CD4-positive, alpha-beta T cell treated with Interleukin-12 subunit alpha and Interleukin-12 subunit beta, for 1 hour (primary cell): ENCODE measurements at places on chromosomes 4 and X.

DNA sequence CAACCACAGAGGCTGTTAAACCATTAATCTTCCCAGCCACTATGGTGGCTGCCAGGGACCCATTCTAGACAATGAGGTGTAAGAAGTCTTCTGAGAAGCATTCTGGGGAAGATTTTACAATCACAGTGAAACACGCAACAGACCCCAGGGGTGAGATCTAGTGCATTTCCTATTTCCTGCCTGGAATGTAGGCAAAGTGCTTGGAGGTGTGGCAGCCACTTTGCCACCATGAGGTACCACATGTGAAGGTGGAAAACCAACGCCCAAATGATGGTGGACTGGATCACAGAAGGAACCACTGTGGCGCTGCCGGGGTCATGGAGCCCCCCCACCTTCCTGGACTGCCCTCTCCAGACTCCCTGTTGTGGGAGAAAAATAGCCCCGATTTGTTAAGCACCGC lies 61.8 kb downstream of the WFS1 start:
- DNase-seq, result no peak

GRCh38 chr4:183110244-183110643 lies 11.2 kb downstream of the WWC2 start:
- DNase-seq, result no peak

DNA sequence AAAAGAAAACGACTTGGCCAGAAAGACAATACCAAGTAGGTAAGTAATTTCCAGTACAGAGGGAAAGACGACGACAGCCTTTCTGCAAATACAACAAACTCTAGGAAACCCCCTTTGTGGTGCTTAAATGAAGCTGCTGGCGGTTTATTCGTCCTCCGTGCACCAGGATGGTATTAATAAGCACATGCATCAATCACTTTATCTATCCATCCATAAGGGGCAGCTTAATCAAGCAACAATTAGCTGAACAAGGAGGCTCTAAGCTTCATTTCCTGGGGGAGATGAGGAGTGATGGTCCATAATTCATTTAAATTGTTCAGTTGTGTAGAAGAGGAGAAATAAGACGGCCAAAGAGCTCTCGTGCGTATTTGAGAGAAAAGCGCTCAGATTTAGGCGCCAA lies 26.2 kb downstream of the IRF2 start:
- DNase-seq, result no peak

DNA sequence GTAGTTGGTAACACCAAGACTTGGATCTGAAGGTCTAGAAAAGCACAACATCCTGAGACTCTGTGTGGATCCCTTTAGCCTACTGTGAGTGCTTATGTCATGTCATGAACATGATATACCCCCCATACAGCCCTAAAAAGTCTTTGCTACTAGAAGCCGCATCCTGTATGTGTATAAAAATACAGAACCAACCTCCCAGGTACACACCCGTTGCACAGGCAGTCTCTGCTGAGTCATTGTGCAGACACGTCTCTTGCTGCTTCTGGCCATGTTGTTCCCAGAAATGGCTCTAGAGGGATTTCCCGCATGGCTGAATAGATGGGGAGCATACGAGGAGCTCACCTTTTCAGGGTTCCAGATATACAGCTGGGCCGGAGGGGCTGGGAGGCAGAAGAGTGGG lies 93.3 kb downstream of the MAMLD1 start:
- DNase-seq, result no peak

DNA sequence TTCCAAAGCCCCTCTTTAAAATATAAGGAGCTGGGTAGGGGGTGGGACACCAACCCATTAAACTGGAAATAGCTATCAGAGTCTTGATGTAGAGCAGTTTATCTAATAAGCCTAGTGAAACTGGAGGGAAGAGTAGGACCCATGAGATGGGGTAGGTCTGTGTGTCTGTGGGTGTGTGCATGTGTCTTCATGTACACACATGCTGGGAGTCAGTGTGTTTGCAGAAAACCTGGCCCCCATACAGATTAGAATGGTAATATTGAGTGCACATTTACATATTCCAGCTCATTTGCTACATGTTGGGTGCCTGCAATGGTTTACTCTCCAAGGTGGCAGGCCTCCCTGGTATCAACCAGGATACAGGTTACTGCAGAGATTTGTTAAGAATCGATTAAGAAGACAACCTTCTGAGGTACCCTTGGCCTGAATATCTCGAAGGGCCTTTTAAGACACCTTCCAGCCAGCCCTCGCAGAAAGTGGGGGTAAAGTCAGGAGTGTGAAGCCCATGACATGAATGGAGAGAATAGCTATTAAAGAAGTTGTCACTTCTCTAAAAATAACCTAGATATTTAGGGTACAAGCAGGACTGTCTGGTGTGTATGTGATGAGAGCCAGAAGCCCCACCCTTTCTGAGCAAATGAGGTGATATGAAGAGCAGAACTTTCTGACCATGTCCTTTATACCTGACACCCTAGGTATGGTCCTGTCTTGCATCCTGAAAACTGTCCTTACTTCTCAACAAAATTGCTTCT lies 75.7 kb upstream of the TEX13D start:
- DNase-seq, result no peak

DNA sequence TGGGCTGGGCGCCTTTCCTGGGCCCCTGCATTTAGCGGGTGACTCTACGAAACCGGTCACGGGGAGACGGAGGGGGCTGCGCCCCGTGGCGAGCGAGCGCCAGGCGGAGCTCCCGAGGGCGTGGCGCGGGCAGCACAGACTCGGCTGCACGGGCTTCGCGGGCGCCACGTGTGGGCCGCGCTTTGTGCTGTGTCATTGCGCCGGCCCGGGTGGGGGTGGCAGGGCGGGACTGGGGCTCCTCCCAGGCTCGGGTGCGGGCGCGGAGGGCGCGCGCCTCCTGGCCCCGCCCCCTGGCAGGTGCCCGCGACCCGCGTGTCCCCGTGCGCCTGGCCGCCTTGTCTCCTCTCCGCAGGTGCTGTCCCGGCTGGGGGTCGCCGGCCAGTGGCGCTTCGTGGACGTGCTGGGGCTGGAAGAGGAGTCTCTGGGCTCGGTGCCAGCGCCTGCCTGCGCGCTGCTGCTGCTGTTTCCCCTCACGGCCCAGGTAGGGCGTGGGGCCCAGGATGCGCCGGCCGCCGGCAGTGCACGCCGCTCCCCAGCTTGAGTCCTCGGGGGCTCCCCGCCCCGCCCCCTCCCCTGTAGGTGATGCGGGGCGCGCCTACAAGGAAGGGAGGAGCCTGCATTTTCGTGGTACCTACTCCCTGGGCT lies 651 bp downstream of the UCHL1 start:
- no peak for DNase-seq

- no peak for DNase-seq
These were observed 50.3 kb downstream of the NSUN7 start for GRCh38 chr4:40800064-40800463.

DNA sequence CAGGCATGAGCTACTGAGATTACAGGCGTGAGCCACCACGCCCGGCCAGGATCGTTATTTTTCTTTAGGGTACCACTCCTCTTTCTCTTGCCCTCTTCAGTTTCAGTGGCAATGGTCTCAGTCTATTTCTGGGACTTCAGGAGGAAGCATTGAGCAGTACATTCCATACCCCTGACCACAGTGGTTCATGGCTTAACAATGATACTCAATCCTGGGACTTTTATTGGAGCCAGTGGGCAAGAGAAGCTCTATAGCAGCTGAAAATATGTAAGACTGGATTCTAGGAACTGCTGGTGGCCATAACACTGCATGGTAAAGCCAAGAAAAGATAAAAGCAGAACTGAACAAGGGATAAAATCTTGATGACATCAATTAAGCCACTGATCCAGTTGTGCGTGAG lies 5.8 kb upstream of the CCNA2 start:
- no peak for DNase-seq

GRCh38 chr4:150145090-150145945 lies 67.1 kb downstream of the DCLK2 start:
- no peak for DNase-seq

DNA sequence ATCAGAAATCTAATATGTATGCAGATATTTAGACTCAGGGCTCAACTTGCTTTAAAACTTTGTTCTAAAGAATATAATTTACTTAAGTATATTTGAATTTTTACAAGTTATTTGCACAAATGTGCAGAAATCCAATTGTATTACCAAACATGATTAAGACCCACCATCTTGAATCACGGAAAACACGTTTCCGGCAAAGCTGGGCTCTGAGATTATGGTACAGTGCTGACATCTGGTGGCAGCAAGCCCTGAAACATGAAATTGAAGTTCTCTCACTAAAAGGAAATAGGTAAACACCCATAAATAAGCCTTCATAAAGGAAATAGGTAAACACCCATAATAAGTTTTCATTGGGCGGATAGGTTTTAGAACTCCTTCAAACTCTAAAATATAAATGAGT lies 98.3 kb upstream of the MAOA start:
- peak; percentile 65 for DNase-seq

DNA sequence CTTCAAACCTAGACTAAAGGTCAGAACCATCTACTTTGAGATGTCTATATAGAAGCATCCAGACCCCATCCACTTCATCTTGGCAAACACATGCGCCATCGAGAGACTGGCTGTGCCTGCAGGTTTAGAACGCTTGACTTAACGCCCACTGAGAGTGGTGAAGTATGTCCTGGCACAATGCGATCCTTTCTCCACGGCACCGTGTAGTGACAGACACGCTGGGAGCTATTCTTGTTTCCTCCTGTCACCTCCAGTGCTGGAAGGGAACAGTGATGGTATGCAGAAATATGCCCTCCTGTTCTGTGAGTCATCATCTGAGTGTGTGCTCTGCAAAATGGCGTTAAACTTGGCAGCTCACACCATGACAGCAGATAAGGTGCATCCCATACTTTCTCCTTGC lies 330.2 kb downstream of the NLGN4X start:
- DNase-seq, result no peak

DNA sequence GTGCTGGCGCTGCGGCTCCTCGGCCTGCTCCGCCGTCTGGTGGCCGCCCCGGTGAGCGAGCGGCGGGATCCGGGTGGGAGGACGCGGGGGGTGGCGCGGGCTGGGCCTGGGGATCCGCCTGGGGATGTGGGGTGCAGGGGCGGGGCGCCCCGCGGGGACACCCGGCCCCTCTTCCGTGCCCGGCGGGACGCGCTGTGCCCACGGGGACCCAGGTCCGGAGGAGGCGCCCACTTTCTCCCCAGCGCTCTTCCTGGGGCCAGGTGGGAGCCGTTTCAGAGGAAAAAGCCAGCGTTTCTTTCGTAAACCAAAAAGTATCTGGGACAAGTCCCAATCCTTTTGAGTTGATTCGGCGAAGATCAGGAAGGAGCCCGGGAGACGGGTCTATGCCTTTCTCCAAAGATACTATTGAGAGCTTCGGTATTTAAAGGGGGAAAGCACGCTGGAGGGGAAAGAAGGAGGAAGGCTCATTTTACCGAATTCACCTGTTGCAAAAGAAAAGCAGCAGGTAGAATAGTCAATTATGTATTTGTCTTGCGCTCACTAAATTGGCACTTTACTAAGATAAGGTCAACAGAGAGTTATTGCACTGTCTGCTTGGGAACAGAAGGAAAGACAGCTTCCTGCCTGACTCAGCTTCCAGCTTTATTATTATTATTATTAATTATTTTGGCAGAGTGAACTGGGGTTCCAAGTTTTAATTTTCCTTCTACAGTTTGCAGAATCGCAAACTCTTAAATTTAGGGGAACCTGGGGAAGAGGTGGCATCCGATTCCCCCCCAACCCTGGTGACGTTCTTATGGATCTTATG lies 81.5 kb upstream of the CD99 start:
- DNase-seq, result no peak

- DNase-seq, result no peak
These were observed 895.1 kb downstream of the PCDH18 start for GRCh38 chr4:136637071-136637777.

DNA sequence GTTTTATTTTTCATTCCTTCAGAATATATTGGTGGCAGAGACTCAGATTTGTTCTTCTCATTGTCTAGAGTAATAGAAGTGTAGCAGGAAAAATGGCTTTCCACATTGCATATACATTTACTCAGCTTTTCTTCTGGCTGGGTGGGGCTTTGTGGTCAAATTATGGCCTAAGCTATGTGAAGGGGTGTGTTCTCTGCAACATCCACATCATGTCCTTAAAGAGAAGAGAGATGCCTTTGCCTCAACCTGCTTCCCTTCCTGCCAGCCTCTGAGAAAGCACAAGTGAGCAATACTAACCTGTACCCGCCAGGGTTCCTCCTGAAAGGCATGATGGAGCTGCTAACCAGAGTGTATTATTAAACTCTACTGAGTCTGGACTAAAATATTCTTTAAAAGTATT lies 695.6 kb upstream of the FAM241A start:
- DNase-seq, result no peak

DNA sequence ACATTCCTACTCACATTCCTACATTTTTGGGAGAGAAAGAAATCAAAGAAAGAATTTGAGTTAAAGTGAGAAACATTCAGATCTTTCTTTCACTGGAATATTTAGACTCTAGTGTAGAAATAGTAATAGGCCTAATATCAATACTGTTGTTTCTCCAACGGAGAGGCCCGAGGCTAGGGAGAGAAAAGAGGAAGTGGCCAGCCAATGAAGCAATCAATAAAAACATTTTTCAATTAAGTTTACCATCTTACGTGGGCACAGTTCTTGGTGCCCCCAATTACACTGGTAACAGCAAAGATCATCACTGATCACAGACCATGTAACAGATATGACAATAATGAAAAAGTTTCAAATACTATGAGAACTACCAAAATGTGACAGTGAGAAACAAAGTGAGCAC lies 281.4 kb downstream of the GPM6A start:
- DNase-seq, result no peak

DNA sequence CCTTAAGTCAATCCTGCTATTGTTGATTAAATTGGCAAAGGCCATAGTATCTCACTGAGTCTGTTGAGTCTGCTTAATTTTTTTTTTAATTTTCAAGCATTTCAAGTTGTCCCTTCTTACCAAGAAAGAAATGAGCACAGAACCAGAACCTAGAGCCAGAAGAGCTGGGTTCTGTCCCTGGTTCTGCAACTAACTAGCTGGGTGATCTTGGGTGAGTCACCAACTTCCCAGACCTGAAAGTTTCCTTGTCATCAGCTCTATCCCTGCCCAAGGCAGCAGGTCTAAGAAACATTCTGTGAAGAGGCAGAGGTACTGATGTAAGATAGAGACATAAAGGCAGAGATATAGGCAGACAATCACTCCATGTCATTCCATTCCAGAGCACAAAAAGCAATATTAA lies 17.3 kb downstream of the TEC start:
- DNase-seq, result no peak

- DNase-seq, result no peak
These were observed 257.5 kb downstream of the C4orf33 start for GRCh38 chr4:129353490-129353889.

- DNase-seq, result no peak
These were observed 42.2 kb upstream of the GUCY1A1 start for GRCh38 chr4:155624478-155624877.

GRCh38 chr4:40307627-40308497 lies 27.3 kb upstream of the CHRNA9 start:
- DNase-seq, result peak; percentile 79

GRCh38 chr4:175731506-175731905 lies 80.6 kb downstream of the GPM6A start:
- DNase-seq, result no peak

- no peak for DNase-seq
These were observed 835.6 kb upstream of the SLIT2 start for GRCh38 chr4:19416146-19416545.

DNA sequence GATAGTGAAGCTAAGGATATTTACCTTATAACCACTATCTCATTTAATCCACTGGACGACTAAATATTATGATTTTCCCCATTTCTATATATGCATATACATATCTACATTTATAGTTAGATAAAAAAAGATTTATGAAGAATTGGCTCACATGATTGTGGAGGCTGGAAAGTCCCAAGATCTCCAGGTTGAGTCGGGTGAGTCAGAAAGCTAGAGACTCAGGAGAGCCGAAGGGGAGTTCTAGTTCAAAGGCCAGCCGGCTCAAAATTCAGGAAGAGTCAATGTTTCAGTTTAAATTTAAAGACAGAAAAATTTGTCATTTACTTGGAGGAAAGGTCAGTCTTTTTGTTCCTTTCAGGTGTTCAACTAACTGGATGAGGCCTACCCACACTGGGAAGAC lies 158.2 kb upstream of the CPEB2 start:
- no peak for DNase-seq
